CD4-positive, alpha-beta memory T cell (primary cell): ENCODE measurements at places on chromosomes 13 and 19.

DNA sequence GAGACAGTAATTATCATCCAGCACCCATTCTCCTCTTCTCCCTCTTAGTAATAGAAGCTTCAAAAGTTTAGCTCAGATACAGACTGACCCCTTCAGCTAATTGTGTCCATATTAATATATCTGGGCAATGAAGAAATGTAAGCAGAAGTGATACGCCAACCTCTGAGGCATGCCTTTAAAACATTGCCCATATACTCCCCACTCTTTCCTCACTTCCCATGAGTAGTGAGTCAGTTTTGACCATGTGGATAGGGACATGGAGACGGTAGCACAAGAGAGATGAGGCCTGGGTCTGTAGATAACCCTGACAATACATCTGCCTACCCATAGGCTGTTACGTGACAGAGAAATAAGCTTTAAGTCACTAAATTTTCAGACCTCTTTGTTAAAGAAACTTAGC lies 147.6 kb downstream of the KCTD12 start:
- H3K27me3 ChIP-seq: no peaks in the 10 kb centered on the region
- H3K36me3 ChIP-seq: no peaks in the 10 kb centered on the region
- no peak for DNase-seq
- no peak overlapping the region for H3K4me3 ChIP-seq

DNA sequence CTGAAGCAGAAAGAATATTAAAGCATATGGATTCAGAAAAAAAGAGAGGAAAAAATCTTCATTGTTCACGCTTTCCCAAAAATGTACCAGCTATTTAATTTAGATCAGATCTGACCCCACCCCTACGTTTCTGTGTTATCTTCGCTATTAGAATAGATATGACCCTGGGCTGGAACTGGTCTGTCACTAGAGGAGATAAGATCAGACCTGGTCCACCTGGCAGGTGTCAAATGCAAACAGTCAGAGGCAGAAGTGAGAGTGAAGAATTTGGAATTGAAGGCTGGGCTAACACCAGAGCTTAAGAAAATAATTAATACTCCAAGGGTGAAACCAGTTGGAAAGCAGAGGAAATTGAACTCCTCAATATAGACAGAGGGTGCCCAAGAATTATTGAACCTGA lies 30.0 kb upstream of the MBNL2 start:
- H3K4me3 ChIP-seq: no peak overlapping the region
- H3K27ac ChIP-seq: no peak overlapping the region
- DNase-seq: no peak
- no peaks in the 10 kb centered on the region for H3K27me3 ChIP-seq
- H3K4me1 ChIP-seq: no peaks in the 10 kb centered on the region

DNA sequence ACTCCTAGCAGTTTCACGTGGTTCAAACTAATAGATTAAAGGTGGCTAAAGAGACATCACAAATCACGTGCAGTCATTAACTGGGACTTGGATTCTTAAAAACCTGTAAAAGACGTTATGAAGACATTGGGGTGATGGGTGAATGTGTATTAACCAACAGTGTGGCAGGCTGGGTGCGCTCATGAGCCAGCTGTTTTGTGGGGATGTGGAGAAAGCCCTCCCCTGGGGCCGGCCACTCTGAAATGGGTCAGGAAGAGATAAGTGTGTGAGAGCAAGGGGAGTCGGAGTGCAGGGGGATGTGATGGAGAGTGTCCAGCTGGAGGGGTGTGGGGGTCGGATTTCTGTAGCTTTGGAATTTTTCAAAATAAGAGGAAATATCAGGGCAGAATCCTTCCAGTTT lies 10.4 kb downstream of the UPF1 start:
- H3K4me1 ChIP-seq: peaks cover 95% of the 10 kb centered on the region
- no peak overlapping the region for H3K27ac ChIP-seq
- DNase-seq: no peak
- no peak overlapping the region for H3K4me3 ChIP-seq

DNA sequence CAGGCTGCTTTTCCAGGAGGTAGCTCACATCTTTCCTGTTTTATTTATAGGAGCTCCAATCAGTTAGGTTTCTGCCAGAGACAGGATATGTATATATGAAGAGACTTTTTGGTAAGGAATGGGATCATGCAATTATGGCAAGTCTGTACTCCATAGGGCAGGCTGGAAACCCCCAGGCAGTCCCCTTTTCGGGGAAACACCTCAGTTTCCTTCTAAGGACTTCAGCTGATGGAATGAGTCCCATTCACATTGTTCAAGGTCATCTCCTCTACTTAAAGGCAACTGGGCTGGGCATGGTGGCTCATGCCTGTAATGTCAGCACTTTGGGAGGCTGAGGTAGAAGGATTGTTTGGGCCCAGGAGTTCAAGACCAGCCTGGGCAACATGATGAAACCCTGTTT lies 10.9 kb upstream of the SLC25A42 start:
- peaks cover 29% of the 10 kb centered on the region for H3K36me3 ChIP-seq
- no peak overlapping the region for H3K4me3 ChIP-seq
- H3K27ac ChIP-seq: no peak overlapping the region
- no peaks in the 10 kb centered on the region for H3K27me3 ChIP-seq

GRCh38 chr13:110418944-110419343 lies 111.9 kb downstream of the COL4A2 start:
- no peaks in the 10 kb centered on the region for H3K36me3 ChIP-seq
- H3K27me3 ChIP-seq: peaks cover 20% of the 10 kb centered on the region
- H3K4me1 ChIP-seq: peaks cover 11% of the 10 kb centered on the region
- H3K27ac ChIP-seq: no peak overlapping the region
- DNase-seq: no peak

- DNase-seq: no peak
- no peak overlapping the region for H3K27ac ChIP-seq
- H3K4me3 ChIP-seq: no peak overlapping the region
- H3K36me3 ChIP-seq: no peaks in the 10 kb centered on the region
These were observed 91.9 kb downstream of the ZNF431 start for GRCh38 chr19:21233691-21234090.

- H3K36me3 ChIP-seq: peaks cover 2% of the 10 kb centered on the region
- H3K4me3 ChIP-seq: no peak overlapping the region
- no peaks in the 10 kb centered on the region for H3K4me1 ChIP-seq
- no peak overlapping the region for H3K27ac ChIP-seq
- no peaks in the 10 kb centered on the region for H3K27me3 ChIP-seq
- DNase-seq: no peak
These were observed 26.8 kb downstream of the ZNF350 start for GRCh38 chr19:51959791-51960190.

DNA sequence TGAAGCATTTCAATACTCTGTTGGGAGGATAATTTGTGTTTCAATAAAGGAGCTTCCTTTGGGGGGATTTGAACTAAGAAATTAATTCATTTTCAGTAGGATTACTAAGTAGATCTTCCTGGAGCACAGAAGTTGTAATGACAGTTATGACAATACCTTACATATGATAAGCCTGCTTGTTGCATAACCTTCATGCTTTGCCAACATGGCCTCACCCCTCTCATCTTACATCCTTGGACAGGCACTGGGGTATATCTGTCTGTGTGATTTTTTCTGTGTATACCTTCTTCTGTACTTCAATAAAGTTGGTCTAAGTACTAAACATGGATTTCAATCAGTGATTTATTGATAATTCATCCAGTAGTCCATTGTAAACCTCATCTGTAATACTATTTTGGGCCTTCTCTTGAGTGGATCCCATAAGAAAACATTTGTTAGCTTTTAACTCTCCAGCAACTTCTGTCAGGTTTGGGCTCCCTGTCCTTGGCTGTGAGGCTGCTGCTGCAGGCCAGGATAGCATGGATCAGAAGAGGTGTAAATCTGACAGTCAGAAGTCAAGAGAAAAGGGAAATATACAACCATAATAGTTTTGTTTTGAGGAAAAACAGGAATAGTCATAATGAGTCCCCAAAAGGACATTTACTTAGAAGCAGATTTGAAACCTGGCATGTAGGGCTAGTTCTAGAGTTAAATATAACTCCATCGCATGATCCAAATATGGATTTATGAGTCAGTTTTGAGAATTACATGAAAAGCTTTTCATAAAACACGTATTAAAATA lies 422.2 kb downstream of the KLF5 start:
- no peaks in the 10 kb centered on the region for H3K27me3 ChIP-seq
- no peak for DNase-seq
- H3K36me3 ChIP-seq: no peaks in the 10 kb centered on the region

DNA sequence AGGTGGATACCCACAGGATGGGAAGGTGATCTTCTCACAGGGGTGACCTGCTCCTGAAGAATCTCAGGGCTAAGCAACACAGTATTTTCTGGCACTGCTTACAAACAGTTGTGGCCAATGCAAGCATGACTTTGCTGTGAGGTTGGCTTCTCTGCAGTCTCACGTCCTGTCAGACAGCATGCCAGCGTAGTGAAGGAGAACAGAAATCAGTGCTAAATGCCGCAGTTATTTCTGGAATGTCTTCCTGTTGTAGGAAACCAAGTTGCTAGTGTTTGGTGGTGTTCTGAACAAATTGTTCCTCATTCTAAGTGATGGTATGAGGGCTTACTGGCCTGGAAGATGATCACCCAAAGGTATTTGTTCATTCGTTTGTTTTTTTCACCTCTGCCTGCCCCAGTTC lies 320.1 kb downstream of the MTUS2 start:
- no peaks in the 10 kb centered on the region for H3K27me3 ChIP-seq
- no peak overlapping the region for H3K4me3 ChIP-seq
- H3K4me1 ChIP-seq: no peaks in the 10 kb centered on the region

DNA sequence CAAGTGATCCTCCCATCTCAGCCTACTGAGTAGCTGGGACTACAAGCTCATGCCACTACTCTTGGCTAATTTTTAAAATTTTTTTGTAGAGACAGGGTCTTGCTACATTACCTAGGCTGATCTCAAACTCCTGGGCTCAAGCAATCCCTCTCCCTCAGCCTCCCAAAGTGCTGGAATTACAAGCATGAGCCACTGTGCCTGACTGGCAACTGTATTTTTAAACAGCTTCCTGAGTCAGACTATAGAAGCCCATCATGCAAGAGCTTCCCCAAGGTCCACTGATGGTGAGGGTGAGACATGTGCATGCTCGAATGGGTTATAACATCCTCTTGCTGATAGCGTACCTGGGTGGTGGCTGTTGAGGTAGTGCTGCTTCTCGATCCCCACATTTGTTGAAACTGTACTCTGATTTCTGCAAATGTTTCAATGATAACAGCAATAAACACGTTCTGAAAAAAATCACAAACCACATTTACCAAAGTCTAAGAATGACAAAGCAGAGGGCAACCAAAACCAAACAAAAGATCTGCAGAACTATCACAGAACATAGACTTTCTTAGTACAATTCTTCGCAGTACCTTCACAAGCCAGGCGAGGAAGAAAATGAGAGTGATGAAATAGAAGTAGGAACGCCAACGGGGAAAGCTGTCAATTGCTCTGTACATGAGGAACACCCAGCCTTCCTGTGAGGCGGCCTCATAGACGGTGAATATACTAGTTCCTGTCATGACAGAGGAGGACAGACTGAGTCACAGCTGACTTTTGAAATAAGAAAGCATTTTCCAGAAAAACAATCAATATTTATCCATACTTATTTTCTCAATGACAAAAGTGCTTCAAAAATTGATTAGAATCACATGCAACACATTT lies 124.4 kb downstream of the NALCN start:
- H3K27me3 ChIP-seq: no peaks in the 10 kb centered on the region
- no peak overlapping the region for H3K4me3 ChIP-seq
- DNase-seq: no peak
- H3K27ac ChIP-seq: no peak overlapping the region
- H3K4me1 ChIP-seq: no peaks in the 10 kb centered on the region

GRCh38 chr19:53013621-53014020 lies at the start of gene ERVV-1:
Gene ERVV-1, plus strand, starts transcription at chr19:53013921. Its CDS starts 170 bp downstream, at chr19:53014091.
- H3K36me3 ChIP-seq: no peaks in the 10 kb centered on the region
- H3K4me1 ChIP-seq: no peaks in the 10 kb centered on the region
- no peak for DNase-seq
- no peak within 1 kb of the TSS for H3K27ac ChIP-seq
- no peak within 1 kb of the TSS for H3K4me3 ChIP-seq

GRCh38 chr19:17755977-17756670 lies 4.8 kb downstream of the FCHO1 start:
- H3K4me3 ChIP-seq: no peak overlapping the region
- H3K36me3 ChIP-seq: peaks cover 27% of the 10 kb centered on the region
- peak; percentile 34 for DNase-seq
- H3K4me1 ChIP-seq: peaks cover 49% of the 10 kb centered on the region
- no peaks in the 10 kb centered on the region for H3K27me3 ChIP-seq

- DNase-seq: no peak
- H3K36me3 ChIP-seq: peaks cover 54% of the 10 kb centered on the region
- H3K27me3 ChIP-seq: no peaks in the 10 kb centered on the region
- H3K27ac ChIP-seq: no peak overlapping the region
- H3K4me3 ChIP-seq: no peak overlapping the region
- H3K4me1 ChIP-seq: no peaks in the 10 kb centered on the region
These were observed 53.5 kb downstream of the IPO5 start for GRCh38 chr13:98007001-98007400.

GRCh38 chr13:30526612-30527495 lies 61.1 kb upstream of the HMGB1 start:
- H3K27ac ChIP-seq: no peak overlapping the region
- no peak for DNase-seq
- no peaks in the 10 kb centered on the region for H3K4me1 ChIP-seq
- H3K27me3 ChIP-seq: no peaks in the 10 kb centered on the region
